ENCODE measurements at places on chromosomes 5 and 9.
A peak's percentile ranks its signal among the peaks of the same experiment; 100 is the strongest.

DNA sequence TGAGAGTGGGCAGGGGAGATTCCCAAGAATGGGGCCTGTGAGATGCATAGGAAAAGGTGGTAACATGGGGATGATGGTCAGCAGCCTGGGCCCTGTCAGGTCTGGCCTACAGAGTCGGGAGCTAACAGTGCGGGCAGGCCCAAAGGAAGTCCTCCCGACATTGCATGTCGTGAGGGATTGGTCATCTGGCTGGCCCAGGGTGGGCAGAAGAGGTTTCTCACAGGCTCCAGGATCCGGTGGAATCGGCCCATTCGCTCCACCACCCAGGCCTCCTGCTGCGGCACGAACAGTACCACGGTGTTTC, 514 bp downstream of the STOML2 start:
- DNase-seq: no peak

- DNase-seq: peak; percentile 70
These were observed 19.2 kb upstream of the FGFR4 start for GRCh38 chr5:177067503-177067902.

GRCh38 chr9:130186839-130187522, 14.8 kb downstream of the NCS1 start:
- DNase-seq: peak; percentile 86

DNA sequence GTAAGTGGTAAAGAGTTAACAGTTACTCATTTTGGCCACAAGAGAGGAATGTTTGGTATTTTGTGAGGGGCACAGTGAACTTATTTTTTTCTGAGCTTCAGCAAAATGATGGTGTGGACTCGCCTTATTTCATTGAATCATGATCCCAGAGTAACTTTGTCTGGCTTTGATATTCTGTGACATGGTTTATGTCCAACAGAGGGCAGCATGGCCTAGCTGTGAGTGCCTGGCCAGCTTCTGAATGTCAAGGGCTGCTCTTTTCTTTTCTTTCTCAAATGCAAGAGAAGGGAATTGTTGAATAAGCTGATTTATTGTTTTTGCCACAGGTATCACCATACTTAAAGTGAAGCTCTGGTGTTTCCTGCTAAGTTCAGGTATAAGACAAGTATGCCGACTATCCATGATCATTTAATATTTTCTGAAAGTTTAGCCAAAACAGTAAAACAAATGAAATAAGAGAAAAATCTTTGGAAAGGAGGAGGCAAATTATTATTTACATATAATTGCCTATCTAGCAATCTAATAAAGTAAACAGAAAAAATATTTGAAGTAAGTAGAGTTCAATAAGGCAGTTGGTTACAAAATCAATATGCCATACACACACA, 31.7 kb downstream of the MRPL22 start:
- peak; percentile 21 for DNase-seq

- DNase-seq: no peak
These were observed 213.9 kb downstream of the BNC2 start for GRCh38 chr9:16656432-16657169.

GRCh38 chr9:4987961-4988421, 2.9 kb downstream of the JAK2 start:
- DNase-seq: peak; percentile 77

- no peak for DNase-seq
These were observed 27.5 kb upstream of the SLC2A8 start for GRCh38 chr9:127369428-127369827.

GRCh38 chr5:16733331-16734006, 116.7 kb upstream of the RETREG1 start:
- peak; percentile 33 for DNase-seq

DNA sequence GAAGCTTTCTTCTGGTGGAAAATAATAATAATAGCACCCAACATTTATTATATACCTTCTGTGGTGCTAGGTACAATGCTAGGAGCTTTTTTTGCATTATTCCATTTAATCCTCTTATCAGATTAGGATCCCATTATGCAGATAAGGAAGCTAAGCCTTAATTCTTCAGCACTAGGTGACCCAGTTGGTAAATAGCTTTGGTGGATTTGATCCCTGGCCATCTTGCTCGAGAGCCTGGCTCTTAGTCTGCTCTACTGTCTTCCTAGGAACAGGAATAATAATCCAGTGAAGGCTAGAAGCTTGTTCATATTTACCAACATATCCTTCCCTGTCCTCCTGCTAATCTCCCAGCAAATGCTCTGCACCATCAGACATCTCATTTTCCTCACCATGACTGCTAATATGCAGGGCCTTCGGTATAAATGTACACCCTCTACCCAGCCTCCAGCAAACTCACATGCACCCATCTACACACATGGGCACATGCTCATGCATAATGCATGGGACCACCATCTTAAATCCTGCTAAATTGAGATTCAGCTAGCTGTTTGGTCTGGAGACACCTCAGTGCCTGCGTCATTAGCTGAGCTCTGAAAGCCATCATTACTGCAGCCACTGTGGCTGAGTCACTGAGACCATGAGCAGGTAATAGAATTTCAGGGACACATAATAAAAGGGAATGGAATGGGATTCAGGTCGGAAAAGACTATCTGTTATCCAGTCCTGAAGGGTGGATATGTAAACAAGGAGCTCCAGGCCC, 87.5 kb downstream of the TRIM32 start:
- no peak for DNase-seq

GRCh38 chr5:173645890-173646574, 29.6 kb upstream of the BOD1 start:
- DNase-seq: no peak

- no peak for DNase-seq
These were observed 13.4 kb upstream of the PCSK5 start for GRCh38 chr9:75876999-75877640.

DNA sequence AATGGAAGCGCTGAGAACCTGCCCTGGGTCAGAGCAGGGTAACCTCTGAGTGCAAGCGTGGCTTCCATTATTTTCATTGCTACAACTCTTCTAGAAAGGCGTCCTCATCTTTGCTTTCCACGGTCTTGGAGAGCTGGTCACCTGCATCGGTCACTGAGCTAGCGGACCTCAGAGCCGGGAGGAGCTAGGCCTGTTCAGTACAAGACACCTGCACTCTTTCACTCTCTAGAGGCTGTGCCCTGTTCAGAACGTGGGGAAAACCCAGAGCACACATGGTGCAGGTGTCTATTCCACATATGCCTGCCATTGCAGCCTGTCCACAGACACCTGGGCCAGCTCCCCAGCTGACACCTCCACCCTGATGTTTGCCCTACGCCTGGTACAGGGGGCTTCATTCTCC, 147.8 kb upstream of the IRX2 start:
- DNase-seq: no peak

DNA sequence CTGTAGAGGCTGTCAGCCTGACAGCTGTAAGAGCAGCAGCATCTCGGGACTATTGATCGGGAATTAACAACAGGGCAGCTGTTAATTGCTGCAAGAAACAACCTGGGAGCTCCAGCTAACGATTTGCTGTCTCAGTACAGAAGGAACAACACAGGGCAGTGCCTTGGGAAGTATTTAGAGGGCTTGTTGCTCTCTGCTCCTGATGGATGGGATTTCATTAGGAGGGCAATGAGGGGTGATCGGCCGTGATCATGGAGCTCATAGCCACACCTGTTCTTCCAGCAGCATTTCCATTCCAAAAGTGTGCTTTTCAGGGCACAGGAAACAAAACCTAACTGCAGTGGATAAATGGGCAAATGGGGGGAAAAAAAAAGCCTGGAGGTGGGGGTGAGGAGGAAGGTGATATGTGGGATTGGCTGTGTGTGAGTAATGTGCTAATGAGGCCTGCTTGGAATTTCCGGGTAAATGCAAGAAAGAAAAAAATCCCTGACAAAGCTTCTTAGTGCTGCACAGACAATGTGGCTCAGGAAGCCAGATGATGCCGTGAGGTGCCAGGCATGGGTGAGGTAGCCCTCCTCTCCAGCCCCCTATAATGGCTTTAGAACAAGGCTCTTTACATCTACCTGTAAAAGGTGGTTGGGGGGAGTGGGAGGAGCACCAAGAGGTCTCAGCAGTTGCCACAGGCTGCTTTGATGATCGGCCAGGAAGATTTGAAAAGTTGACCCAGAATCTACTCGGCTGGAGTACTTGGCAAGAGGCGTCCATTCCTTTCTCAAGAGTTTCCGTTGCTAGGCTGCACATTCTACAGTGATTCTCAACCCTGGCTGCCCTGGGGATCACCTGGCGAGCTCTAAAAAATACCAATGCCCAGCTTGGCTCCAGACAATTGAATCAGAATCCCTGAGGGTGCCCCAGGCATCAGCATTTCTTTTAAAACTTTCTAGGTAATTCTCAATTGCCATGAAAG, 139.5 kb upstream of the KLF9 start:
- DNase-seq: no peak

DNA sequence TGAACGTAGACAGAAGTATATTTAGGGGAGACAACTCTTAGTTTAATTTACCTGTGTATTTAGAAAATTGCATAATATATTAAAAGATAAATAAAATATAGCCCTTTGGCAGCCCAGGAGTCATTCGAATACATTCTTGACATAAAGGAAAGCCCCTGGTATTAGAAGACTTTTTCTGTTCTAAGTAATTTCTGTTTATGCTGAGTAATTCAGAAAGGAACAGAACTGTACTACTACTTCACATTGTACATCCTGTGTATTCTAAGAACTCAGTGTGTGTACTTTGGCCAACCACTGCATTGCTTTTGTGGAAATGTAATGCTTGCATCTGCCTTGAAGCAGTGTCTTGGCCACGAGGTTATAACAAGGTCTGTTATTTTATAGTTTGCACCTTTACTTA, 136.4 kb downstream of the KDM4C start:
- peak; percentile 17 for DNase-seq

- DNase-seq: no peak
These were observed 127.8 kb upstream of the PAM start for GRCh38 chr5:102627315-102627714.

GRCh38 chr9:135294836-135295235, 184.7 kb upstream of the PPP1R26 start:
- no peak for DNase-seq

DNA sequence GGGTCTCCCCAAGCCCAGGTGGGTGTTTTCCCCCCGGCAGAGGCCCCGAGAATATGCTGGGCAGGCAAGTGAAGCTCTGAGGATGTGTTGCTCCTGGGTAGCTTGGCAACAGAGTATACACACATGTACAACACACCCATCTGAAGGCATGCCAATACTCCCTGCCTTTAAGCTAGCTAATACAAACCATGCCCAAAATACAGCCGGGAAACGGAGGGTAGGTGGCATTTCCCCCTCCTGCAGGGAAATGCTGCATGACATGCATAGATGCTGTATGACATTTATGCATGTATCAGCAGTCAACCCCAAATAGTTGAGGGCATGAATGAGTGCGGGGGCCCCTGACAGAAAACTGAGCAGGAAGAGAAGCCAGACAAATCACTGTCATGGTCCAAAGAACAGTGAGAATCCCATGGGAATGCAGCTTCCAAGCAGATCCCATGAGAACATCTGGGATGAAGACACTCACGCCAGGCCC, 614.1 kb downstream of the EBF1 start:
- no peak for DNase-seq

GRCh38 chr9:126379661-126380360, 53.2 kb downstream of the MVB12B start:
- no peak for DNase-seq

DNA sequence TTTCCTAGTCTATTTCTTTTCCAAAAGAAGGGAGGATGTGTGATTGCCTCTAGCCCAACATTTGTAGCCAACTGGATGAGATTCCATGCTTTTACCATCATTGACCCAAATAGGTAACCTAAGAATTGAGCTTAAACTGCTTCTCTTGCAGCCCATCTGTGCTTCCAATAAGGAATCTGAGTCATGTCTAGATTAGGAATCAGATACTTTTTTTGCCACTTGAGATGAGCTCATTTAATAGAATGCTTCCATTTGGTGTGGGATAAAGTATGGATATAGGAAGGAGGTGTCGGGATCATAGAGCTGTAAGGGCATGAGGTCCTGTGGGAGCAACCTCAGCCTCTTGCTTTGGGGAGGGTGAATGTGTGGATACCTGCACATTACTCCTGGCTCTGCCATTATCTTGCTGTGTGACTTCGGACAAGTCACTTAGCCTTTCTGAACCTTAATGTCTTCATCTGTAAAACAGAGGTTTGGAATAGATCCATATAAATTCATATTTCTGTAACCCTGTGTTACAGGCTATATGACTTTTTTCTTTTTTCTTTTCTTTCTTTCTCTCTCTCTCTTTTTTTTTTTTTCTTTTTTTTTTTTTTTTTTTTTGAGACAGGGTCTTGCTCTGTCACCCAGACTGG, 56.2 kb downstream of the MAP1B start:
- no peak for DNase-seq

DNA sequence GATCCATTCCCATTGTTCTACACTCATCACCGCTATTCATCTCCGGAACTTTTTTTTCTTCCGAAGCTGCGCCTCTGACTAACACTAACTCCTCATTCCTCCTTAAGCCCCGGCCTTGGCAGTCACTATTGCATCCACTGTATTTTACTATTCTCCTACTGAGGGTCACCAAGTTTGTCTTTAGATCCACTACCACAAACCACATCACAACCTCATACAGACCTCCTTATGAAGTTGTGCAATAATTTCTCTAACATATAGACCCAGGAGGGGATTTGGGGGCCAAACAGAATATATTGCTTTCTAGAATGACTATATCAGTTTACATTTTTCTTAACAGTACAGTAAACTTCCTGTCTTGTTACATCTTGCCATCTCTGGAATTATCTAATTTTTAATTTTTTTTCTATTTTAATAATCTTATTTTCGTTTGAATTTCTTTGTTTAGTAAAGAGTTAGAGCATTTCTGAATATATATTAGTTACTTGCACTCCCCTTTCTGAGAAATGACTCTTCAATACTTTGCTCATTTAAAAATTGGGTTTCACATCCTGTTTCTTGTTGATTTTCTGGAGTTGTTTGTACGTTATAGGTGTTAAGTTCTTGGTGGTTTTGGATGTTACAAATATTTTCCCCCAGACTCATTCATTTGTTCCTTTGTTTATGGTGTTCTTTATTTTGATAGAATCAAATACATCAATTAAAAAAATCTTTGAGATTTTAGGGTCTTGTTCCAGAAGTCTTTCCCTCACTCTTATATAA, 37.1 kb downstream of the DMRT2 start:
- no peak for DNase-seq

DNA sequence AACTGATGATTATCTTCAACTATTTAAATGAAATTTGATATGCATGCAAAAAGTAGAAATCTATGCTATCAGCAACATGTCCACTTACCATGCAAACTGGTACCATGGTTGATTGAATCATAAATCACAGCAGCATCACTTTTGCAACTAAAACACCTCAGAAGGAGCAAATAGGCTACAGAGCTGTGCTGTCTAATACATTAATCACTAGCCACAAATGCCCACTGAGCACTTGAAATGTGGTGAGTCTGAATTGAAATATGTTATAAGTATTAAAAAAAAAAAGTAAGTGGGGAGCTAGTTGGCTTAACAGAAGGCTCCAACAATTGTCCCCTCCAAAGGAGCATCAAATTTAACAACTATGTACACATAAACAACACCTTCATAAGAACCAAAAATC, 112.5 kb downstream of the FAM114A2 start:
- DNase-seq: no peak

All from small intestine (tissue), 16 donors.